ENCODE measurements at places on chromosomes 1 and 21.
A peak's percentile ranks its signal among the peaks of the same experiment; 100 is the strongest.

- no peak for DNase-seq
These were observed 62.9 kb downstream of the MDM4 start for GRCh38 chr1:204578867-204579664.

- DNase-seq, result no peak
These were observed 55.7 kb downstream of the HLCS start for GRCh38 chr21:36910581-36911307.

DNA sequence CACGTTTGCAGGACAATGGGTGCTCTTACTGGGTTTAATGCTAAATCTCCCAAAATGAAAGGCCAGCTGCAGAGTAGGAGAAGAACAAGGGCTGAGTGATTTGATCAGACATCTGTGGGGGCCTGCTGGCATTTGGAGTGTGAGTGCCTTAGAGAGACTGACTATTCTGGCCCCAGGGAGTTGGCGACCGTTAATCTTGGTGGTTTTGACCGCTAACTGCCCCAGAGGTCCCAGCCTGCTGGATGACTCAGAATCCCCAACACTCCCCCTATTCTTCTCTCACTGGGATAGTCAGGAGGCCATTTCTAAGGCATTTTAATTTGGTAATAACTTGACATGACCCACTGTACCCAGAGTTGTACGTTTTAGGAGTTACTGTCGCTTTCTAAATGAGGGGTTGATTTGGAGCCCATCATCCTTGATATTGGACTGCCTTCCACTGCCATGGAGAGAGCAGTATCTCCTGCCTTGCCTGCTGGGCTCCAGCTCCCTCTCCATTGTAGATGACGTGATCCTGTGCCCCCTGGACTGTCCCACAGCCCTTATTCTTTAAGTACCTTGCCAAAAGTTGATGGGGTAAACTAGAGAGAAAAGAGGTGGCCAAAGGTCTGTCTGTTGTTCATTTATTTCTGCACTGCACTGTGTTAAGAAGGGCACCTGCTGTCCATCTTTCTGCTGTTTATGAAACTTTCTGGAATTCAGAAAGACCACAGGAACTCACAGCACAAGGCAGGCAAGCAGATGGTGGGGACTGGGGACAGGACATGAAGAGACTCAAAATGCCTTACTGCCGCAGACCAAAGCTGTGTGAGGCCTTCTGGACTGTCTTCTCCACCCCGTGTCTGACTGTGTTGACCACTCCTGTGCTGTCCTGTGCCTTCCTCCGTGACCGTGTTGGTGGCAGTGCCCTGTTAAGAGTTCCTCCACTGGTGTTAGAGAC, 98.2 kb upstream of the ARTN start:
- peak; percentile 49 for DNase-seq

GRCh38 chr1:173420330-173420806, 56.8 kb upstream of the PRDX6 start:
- peak; percentile 69 for DNase-seq

GRCh38 chr1:160522136-160522535, 919 bp downstream of the SLAMF6 start:
- DNase-seq, result no peak

- DNase-seq, result no peak
These were observed 4.8 kb downstream of the ZNF672 start for GRCh38 chr1:248842781-248843331.

- no peak for DNase-seq
These were observed 173.2 kb upstream of the ATP1B1 start for GRCh38 chr1:168933141-168933805.

DNA sequence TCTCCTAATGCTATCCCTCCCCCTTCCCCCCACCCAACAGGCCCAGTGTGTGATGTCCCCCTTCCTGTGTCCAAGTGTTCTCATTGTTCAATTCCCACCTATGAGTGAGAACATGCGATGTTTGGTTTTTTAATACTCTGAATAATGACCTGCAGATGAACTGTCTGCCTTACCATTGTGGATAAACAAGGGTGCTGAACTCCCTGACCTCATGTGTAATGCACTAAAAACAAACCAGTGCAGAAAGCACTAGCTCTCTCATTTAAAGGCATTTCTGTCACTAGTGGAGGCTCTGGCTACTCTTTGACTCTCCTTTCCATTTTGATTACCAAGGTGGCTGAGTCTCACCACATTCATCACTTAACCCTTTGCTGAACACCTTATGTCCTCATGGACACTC, 23.1 kb upstream of the TRAF3IP3 start:
- no peak for DNase-seq

GRCh38 chr1:145858238-145858900, 512 bp downstream of the PIAS3 start:
- peak; percentile 29 for DNase-seq

GRCh38 chr1:119896303-119896702, at the start of gene ADAM30:
TSS of gene ADAM30 (minus strand) at chr1:119896515. CDS start at chr1:119896336, 179 bp downstream.
- no peak for DNase-seq

DNA sequence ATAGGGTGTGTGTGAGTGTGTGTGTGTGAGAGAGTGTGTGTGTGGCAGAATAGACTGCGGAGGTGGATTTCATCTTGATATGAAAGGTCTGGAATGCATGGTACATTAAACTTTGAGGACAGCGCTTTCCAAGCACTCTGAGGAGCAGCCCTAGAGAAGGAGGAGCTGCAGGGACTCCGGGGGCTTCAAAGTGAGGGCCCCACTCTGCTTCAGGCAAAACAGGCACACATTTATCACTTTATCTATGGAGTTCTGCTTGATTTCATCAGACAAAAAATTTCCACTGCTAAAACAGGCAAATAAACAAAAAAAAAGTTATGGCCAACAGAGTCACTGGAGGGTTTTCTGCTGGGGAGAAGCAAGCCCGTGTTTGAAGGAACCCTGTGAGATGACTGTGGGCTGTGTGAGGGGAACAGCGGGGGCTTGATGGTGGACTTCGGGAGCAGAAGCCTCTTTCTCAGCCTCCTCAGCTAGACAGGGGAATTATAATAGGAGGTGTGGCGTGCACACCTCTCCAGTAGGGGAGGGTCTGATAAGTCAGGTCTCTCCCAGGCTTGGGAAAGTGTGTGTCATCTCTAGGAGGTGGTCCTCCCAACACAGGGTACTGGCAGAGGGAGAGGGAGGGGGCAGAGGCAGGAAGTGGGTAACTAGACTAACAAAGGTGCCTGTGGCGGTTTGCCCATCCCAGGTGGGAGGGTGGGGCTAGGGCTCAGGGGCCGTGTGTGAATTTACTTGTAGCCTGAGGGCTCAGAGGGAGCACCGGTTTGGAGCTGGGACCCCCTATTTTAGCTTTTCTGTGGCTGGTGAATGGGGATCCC, 18.3 kb upstream of the HDAC1 start:
- peak; percentile 28 for DNase-seq

DNA sequence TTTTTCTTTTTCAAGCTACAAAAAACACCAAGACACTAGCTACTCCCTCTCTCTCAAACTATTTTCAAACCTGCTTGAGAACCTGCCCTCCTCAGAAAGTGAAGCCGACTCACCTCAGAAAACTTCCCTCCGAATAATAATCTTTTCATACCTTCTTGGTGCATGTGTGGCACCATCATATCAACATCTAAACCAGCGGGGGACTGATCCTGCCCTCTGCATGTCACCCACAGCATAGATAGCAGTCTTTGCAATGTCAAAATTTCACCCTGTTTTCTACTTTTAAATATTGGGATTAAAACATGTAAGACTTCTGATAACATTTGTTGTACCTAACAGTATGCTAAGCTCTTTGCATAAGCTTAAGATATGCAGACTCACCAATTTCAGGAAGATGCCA, 1260.3 kb downstream of the PLA2G4A start:
- no peak for DNase-seq

DNA sequence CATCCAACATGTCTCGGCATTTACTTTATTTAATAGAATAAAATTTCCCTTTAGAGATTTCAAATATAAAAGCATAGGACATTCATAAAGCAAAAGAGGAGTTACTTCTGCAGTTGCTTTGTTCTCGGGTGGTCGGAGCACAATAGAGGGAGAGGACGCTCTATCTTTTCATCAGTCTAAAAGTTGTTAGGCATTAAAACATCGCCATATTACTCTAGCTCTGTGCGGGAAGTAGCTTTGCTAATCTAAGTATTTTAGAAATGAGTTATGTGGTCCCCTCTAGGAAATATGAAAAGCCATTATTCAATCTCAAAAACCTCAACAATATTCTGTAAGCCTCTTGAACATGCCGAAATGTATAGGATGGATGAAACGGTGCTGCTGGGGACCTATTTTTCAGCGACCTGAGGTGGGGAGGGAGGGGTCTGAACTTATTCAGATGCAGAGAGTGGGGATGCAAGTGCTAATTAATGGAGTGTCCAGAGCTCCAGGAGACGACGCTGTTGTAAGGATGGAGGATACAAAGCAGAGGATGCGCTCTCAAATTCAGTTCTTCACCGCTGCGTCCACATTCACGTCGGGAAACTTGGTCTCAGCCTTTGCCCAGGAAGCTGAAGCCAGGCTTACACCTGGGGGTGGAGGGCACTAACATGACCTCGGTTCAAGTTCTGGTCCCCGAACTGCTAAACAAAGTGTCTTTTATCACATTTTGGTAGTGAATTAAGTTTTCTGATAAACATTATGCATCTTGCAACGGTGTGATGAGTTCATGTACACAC, 6.3 kb downstream of the CDKN2C start:
- DNase-seq, result peak; percentile 81

GRCh38 chr1:112533029-112533428, 24.3 kb downstream of the WNT2B start:
- DNase-seq, result no peak

- peak; percentile 67 for DNase-seq
These were observed 16.6 kb upstream of the ZSCAN20 start for GRCh38 chr1:33455539-33456501.

DNA sequence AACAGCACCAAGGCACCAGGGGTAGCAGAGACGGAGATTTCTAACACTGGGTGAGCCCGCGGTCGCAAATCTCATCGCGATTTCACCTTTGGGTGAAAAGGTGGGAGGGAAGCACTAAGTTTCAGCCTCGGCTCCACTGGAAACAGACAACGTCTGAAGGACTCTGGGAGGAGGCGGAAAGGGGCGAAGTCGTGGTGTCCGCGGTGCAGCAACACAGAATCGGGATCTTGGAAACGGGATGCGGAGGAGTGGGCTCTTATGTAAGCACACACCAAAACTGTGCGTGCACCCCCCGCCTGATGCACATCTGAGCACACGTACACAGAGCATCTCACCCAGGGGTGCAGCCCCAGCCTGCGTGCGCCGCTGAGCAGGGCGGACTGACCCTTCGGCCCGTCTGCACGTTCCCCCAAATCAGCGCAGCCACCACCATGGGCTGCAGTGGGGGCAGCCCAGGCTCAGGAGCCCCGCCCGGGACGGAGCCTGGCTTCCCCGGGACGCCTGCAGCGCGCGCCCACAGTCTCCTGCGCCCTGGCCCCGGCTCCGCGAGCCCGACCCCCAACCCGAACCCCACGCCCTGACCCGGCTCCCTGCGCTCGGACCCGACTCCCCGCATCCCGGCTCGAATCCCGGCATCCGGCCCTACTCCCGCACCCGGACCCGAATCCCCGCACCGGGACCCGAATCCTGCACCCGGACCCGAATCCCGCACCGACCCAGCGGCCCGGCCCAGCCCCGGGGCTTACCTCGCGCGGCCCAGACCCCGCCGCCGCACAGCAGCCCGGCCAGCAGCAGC, 670 bp downstream of the CLSTN1 start:
- DNase-seq, result peak; percentile 26

DNA sequence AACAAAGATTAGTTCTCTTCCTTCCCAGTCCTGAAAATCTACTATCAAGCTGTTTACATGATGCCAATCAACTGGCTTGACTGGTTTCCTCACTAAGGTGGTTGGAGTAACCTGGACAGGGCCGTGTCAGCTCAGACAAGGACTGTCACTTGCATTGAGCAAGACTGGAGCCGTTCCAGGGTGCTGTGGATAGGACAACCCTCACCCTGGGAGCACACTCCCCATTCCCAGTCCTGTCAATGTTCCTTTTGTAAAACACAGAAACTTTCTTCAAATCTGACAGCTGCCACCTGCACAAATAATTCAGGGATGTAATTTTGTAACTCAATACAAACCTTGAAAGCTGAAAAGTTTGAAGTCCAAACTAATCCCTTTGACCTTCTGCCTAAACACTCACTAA, 31.4 kb downstream of the PLPP3 start:
- DNase-seq, result no peak

- no peak for DNase-seq
These were observed 55.5 kb upstream of the ABCG1 start for GRCh38 chr21:42163511-42163863.

DNA sequence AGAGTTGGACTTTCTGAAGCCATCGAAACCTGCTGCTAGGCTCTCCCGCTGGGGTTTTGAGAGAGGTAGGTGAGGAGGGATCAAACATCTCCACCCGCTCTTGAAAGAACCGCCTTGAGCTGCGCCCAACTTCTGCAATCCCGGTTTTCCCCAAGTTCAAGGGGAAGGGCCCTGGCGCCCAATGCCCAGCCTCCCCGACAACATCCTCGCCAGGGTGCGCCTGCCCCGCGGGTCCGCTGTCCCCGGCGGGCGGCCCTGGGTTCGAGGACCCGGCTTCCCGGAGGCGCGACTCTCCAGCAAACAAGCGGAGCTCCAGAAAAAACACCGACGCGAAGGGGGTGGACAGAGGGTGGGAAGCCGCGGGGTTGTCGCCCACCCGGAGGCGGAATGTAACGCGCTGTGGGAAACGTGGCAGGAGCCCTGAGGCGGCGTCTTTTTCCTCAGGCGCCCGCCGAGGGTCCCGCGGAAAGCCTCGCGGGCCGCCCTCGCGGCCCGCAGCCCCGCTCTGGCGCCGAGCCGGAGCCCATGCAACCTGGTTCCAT, 607 bp downstream of the BTG3 start:
- DNase-seq, result no peak

DNA sequence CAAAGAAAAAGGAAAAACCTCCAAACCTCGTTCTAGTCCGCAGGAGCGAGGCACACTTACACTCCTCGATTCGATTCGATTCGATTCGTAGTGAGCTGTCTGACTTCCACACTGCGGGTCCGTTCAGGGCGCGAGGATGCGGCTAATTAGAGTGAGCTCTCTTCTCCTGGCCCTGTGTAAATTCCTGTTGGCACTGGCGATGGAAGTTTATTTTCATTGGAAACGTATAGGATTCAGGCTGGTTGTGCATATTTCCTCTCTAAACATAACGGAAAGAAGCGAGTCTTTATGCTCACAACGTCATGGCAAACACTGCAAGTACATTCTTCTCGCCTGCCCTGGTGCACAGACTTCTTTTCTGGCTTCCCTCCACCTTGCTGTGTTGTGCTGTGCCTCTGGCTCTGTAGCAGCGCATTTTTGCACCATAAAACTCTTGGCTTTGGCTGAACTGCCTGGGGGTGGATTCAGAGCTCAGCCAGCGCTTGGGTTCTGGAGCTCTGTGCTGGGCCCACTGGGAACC, 2.7 kb downstream of the HUNK start:
- DNase-seq, result no peak

- no peak for DNase-seq
These were observed 19.1 kb downstream of the CD84 start for GRCh38 chr1:160560045-160560705.

DNA sequence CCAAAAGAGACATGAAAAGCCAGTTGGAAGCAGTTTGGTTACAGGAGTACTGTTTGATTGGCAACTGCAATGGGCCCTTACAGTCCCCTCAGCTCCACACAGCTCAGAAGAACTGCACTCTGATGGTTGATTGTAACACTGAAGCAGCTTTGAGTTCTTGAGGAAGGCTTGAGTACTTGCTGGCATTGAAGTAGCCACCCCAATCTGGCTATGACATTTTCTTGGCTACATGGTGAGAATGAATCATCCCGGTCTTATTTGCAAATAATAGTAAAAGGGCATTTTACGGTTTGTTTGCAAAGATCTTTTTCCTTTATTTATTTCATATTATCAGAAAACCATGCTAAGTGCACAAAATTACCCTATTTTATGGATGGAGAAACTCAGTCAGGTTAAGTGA, 159.7 kb upstream of the BEND5 start:
- no peak for DNase-seq
